ENCODE measurements at places on chromosomes 7 and 10.

DNA sequence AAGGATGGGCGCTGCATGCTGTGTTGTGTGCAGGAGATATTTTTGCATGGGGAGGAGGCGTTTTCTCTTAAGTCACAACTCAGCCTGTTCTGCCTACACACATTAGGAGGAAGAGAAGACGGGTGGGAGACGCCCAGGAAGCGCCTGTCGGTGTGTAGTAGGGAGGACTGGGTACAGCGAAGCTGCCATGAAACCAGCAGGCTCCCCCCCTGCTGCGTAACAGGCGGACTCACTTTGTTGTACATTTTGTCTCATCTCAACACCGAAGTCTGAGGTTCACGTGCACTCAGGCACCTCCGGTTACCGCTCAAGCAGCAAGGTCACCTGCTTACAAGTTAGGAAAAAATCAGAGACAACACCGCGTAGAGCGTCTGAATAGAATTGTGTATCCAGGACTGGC is 56.3 kb downstream of the CRTAC1 start:
- DNase-seq: no peak

DNA sequence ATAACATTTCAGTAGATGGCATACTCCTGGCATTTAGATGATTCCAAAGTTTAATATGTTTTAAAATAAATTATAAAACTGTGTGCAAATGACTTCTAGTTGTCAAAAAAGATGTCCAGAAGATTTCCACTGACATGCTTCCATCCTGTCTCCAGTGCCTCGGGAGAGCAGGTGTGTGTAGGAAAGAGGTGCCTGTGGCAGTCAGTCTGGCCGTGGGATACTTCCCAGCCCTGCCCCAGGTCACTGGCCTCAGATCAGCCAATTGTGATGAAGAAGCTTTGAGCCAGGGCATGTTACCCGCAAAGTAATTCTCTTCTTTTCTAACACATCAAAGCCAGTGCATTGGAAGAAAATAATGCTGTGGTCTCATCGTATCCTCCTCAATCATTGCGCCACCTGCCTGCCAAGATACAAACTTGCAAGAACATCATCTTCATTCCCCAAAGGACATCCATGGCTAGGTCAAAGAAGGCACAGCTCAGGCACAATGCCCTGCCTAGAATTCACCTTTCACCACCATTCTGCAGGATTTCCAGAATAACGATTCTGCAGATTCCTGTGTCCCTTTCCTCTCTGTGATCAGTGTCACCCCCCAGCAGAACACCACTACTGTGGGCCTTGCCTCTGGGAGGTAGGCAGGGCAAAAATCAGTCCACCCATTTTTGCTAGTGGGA is 6.3 kb upstream of the KCNMA1 start:
- peak; percentile 71 for DNase-seq

DNA sequence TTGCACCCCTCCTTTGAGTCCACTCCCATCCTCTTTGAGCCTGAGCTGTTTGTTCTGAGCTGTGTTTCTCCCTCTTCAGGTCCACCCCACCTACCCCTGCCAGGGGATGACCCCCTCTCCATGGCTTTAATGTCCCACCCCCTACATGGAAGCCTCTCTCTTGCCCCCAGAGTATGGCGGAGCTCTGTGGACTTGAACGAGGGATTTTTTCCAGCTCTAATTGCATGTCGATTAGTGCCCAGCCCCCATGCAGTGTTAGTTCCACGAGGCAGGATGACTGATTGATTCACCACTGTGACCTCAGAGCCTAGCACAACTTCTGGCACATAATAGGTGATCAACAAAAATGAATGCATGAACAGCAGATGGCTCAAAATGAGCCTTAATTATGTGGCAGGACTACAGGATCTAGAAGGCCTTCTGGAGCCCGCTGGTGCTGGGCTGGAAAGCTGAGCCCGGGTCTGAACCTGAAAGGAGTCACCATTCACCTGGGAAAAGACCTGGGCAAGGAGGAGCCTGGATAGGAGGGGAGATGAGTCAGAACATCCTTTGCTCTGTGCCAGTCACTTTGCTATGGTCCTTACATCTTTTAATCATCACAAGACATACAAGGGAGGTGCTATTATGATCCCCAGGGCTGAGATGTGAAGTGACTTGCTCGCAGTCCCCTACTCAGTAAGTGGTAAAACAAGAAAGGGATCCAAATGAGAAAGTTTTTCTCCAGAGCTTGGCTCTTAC is 17.1 kb upstream of the SLC18A2 start:
- no peak for DNase-seq

GRCh38 chr10:128517167-128517566 is 390.9 kb upstream of the MKI67 start:
- DNase-seq: no peak

- no peak for DNase-seq
Measured at GRCh38 chr10:58968389-58968755, 208.1 kb upstream of the PHYHIPL start.

- peak; percentile 21 for DNase-seq
Measured at GRCh38 chr7:111558991-111559390, 3.3 kb downstream of the IMMP2L start.

DNA sequence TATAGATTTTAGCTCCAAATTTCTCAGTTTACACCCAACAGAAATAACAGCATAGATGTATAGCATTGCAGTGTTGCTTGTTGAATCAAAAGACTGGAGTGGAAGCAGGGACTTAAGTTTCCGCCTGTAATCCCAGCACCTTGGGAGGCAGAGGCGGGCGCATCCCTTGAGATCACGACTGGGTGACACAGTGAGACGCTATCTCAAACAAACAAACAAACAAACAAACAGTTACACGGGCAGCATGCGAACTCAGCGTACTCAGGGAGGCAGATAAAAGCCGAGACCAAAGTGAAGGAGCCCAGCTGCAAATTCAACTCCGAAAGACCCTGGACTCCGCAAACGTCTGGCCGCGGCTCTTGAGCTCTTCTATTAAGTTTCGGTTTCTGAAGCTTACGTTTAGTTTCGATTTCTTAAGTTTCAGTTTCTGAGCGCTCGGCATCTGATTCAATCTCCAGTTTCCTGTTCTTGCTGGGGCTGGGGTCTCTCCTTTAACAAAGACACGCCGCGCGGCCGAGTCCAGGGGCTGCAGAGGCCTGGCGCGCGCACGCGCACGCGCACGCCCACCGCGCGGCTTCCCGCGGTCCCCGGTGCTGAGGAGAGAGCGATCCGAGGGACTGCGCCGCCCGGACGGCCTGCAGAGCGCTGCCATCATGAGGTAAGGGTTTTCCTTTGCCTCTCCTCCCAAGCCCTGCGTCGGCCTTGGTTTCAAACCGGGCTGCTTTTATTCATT is at the start of gene IFIT5:
Gene IFIT5 (plus strand): TSS at position 423 of the 733 bp plus-strand sequence. CDS start 231 bp downstream, at position 654.
- peak; percentile 72 for DNase-seq

- DNase-seq: no peak
Measured at GRCh38 chr7:18461785-18462467, 33.6 kb upstream of the HDAC9 start.

- no peak for DNase-seq
Measured at GRCh38 chr7:33079763-33080690, 17.5 kb upstream of the NT5C3A start.

DNA sequence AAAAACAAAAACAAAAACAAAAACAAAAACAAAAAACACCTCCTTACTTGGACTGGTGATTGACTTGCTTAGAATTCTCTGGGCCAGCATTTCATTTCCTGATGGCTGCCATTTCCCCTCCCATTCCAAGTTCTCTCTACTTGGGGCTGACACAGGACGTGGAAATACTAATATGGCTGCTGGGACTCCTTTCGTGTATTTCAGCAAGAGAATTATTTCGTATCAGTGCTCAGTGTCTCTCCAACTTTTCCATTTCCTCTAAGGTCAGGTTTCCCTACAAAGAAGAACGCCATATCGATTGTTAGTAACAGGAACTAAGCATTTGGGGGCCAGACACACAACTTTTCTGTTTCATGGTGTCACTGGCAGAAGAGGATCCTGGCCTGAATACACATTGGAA is 22.5 kb upstream of the VAX1 start:
- no peak for DNase-seq

GRCh38 chr10:129877773-129878371 is 86.2 kb downstream of the EBF3 start:
- DNase-seq: peak; percentile 8

GRCh38 chr10:88198023-88198422 is 334.6 kb downstream of the PTEN start:
- DNase-seq: no peak

DNA sequence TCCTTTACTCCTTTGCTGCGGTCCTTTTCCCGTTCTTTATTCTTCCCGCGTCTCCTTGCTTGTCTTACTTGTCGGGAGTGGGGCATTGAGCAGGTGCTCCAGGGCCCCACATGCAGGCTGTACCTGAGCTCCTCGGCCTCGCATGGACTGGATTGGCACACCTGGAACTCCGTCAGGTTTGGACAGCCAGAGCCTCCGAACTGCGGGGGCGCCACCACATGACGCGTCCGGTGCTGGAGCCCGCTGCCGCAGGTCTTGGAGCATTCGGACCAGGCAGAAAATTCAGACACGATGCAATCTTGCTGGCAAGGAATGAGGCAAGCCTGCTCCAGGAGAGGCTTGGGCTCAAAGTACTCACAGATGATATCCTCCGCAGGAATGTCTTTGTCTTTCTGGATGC is 195.7 kb downstream of the THSD7A start:
- no peak for DNase-seq

- DNase-seq: no peak
Measured at GRCh38 chr10:108014145-108014901, 849.8 kb upstream of the SORCS1 start.

DNA sequence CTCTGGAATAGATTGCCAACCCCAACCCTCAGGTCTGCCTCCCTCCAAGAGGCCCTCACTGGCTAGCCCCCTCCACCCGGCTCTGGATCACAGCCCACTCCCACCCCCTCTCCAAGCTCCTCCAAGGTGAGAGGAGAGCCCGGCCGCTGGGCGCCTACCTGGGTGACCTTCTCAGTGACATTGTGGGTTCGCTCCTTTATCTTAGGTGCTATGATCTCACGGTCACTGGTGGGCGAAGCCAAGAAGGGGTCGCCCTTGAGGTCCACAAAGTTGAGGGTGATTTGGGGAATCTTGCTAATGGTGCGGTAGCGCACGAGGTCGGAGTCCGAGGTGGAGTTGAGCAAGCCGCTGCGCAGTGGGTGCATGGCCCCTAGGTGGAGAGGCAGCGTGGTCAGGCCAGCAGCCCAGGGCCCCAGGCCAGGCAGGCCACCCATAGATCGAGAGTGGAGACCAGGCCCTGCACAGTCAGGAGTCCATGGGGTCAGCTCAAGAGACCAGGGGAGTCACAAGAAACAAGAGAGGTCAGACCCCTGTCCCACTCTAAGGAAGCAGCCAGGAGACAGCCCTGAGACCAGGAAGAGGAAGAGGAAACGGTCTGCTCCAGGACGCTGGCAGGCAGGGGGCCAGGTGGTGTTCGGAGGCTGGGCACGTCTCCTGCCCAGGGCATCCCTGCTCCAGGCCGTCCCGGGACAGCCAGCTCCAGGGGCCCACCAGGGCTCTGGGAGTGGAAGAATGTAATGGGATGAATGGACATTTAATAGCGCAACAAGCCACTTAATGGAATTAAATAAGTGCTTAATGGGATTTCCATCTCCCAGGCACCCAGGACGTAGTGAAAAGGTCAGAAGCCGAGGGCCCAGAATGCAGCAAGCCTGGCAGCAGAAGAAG is 20.7 kb downstream of the KCNH2 start:
- DNase-seq: no peak

DNA sequence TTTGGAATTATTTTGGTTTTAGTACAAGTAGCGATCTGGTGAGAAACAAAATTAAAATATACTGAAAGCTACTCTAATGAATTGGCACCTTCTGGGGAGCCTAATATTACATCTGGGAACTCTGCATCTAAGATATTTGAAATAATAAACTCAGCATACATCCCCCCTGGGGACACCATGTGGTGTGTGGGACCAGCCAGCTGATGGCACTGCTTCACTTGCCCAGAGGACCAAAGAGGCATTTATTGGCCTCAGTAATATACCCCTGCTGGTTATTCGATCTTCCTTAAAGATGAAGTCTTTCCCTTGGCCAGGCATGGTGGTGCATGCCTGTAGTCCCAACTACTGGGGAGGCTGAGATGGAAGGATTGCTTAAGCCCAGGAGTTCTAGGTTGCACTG is 195.1 kb upstream of the AUTS2 start:
- peak; percentile 20 for DNase-seq
